Esophagus muscularis mucosa (tissue), 4 donors: ENCODE measurements at places on chromosomes 4 and X.

GRCh38 chr4:104719539-104720230, 225.0 kb upstream of the CXXC4 start:
- no peak for DNase-seq

DNA sequence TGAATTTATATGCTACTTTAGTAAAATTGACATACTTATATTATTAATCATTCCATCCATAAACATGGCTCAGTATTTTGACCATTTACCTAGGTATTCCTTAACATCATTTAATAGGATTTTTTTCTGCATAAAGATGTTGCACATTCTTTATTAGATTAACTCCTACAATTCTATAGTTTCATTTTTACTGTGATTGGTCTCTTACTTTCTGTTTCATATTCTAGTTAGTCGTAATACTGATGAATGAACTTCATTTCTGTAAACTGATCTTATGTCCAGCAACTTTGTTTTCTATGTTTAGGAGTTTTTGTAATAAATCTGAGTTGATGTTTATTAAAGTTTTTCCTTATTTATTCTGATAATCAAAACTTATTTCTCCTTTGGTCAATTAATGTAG, 278.2 kb upstream of the CXXC4 start:
- DNase-seq: no peak

DNA sequence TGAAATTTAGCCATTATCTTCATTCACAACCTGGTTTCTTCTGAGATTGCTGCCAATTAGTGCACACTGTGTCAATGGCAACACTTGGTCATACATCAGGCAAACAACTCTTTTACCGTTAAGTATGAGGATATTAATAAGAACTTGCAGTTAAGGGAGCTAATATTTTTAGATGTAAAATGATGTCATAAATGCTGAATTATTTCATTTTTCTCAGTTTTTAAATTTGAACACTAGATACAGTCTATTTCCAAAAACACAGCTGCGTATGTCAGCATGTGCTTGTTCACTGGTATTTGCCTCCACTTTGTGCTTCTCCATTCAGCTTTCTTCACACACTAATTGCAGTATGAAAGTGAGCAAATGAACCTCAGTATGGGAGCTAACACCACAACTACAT, 1.6 kb downstream of the KLHL13 start:
- DNase-seq: no peak

GRCh38 chr4:13990596-13991589, 363.4 kb upstream of the BOD1L1 start:
- DNase-seq: no peak

DNA sequence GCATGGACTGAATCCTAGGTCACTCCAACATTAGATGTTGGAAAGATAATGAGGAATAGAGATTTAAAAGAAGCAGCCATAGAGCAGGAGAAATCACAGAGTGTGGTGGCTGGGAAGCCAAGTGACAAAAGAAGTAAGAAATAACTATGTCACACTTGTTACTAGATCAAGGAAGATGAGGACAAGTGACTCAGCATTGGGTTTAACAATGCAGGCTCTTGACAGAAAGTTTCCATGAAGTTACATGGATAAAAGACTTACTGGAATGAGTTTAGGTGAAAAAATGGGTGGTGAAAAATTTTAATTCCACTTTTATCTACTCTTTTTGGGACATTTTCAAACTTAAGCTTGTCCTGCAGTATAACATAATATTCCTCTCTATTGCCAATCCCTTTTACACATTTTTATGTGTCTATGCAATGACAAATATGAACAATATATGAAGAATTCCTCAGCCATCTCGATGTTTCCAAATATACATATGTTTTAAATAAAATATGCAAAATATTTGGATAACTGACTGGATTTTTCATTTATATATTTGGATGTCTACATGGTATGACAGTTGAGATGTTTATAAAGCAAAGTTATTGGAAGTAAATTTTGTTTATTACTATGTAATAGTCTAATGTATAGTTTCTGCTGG, 462.6 kb downstream of the IL15 start:
- DNase-seq: no peak
